NCI-H1417 treated with DMSO at 0.1 percent for 48 hours (cell line): ENCODE measurements at places on chromosomes 13 and 19.
A peak's percentile ranks its signal among the peaks of the same experiment; 100 is the strongest.

- peak; percentile 70 for DNase-seq
Measured at GRCh38 chr13:73991884-73992283, 142.3 kb downstream of the KLF12 start.

DNA sequence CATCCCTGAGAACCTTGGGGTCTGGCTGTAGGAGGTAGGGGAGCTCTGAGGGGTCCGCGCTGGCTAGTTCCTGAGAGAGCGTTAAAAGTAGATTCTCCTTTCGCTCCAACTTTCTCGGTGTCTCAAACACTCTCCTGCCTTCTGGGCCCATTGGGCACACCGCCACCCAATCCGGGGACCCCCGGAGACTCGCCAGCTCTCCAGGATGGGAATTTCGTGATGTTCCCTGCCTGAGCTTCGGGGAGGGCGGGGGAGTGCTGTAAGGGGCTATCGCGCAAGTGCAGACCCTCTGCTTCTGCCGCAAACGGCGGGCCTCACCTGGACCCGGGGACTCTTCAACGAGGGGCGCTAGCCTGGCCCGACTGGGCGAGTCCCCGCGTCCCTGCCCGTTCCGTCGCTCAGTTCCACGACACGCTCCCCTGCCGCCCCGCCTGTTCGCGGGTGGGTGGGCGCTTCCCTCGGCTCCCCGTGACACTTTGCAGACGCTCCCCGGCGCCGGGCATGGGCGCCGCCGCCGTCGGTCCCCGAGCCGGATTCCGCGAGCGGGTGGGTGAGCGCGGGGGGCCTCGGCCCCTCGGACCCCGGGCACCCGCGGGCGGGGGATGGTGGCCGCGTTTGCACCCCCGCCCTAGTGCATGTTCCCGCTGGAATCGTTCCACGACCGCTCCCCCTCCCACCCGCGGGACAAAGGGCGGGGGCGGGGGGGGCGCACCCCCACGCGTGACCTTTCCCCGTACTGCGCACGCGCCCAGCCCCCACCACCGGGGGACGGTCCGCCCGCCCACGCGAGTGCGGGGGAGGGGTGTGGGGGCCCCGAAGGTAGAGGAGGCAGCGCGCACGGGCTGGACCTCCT, at the start of gene CCDC106:
CCDC106 (plus strand) TSS at position 481 of the 853 bp plus-strand sequence. CDS start 835 bp downstream, outside the sequence.
- DNase-seq = no peak

DNA sequence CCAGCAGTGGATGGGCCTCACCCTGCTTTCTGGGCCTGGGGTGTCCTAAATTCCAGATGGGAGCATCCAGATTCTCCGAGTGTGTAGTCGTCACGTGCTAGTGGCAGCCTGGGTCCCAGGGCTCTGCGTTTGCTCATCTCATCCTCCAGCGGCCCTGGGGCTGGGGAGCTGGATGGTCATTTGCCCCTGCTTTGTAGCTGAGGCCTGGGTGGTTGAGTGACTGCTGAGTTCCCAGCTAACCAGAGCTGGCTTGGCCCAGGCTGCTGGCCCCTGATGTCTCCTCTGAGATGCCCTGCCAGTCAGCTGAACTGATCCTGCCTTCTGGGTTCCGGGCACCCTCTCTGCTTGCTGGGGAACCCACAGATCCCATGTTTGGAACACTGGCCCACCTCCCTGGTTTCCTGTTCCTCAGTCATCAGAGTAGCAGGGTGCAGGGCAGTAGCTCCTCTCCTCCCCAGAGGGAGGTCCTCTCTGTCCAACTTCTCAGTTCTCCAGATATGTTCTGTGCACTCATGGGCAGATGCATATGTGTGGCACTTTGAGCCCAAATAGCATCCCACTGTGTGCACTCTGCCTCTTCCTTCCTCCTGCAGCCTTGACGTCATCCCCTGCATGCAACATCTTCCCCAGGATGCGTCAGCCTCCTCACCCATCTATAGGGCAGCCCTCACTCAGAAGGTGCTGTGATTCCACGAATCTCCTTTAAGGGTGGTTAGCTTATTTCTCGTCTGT, 22.4 kb upstream of the CRTC1 start:
- no peak for DNase-seq

- DNase-seq = no peak
Measured at GRCh38 chr13:114164681-114165429, 14.2 kb upstream of the CFAP97D2 start.

GRCh38 chr19:54191811-54192453, 824 bp downstream of the TSEN34 start:
- DNase-seq = no peak

- DNase-seq = no peak
Measured at GRCh38 chr19:9156304-9156703, 16.1 kb downstream of the ZNF317 start.

DNA sequence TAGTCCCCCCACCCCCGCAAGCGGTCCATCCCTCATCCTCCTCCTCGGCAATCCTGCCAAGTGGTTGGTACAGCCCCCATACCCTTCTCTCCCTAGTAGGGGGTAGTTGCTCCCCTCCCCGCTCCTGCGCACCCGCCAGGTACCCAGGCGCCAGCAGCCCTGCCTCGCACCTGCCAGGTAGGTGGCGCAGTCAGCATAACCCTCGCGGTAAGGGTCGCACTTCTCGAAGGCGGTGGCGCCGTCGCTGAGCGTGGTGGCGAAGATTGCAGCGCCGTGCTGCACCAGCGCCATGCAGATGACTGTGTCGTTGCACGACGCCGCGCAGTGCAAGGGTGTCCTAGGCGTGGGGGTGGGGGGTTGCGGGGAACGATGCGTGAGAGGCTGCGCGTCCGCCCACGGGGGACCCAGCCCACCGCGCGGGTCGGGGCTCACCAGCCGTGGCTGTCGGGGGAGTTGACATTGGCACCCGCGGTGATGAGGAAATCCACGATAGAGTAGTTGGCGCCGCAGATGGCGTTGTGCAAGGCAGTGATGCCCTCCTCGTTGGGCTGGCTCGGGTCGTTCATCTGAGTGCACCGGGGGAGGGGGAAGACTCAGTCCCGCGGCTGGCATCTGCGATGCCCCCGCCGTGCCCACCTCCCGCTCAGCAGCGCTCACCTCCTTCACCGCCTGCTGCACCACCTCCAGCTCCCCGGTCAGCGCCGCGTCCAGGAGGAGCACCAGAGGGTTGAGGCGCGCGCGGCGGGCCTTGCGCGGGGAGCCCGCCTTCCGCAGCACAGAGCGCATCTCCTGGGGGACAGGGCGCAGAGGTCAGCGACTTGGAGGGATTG, 15.2 kb upstream of the ERCC2 start:
- DNase-seq = no peak

GRCh38 chr19:13917888-13918406, 11.9 kb downstream of the CC2D1A start:
- no peak for DNase-seq

DNA sequence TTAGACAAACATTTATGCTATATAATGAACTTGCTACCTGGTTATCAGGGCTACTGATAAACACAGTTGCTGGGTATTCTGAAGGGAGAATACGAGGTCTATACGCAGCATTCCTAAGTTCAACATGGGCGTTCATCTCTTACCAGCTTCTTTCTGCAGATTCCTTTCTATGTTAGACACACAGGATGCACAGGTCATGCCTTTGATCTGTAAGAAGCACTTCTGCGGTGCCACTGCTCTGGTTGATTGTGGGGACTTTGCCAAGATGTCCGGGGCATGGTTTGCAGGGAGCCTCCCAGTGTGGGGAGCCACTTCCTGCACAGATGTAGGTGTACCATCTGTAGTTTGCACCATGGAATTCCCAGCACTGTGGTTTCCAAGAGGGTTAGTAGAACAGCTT, 40.9 kb downstream of the ATP7B start:
- no peak for DNase-seq

GRCh38 chr19:41621226-41621625, 5.6 kb downstream of the CEACAM4 start:
- no peak for DNase-seq

DNA sequence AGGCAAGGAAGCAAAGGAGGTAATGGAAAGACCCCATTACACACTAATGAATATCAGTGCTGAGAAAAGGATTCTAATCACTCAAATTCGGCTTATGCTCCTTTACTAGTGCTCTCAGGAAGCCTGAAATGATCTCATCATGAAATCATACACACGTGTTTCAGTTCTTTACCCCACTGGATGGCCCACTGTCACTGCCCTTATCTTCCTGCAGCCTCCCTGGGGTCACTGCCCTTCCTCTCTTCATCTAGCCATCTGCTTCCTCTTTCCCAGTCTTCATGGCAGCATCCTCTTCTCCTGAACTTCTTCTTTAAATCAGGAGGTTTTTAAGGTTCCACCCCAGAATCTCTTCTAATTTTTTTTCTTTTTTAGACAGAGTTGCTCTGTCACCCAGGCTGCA, 27.9 kb upstream of the EEF1AKMT1 start:
- no peak for DNase-seq

- DNase-seq = no peak
Measured at GRCh38 chr19:13526552-13526951, 20.3 kb upstream of the CACNA1A start.

- no peak for DNase-seq
Measured at GRCh38 chr13:51534041-51534817, 50.0 kb upstream of the WDFY2 start.

GRCh38 chr19:46435009-46435408, 6.3 kb upstream of the PNMA8C start:
- DNase-seq = no peak

GRCh38 chr13:75447493-75447892, 34.5 kb downstream of the TBC1D4 start:
- DNase-seq = no peak

DNA sequence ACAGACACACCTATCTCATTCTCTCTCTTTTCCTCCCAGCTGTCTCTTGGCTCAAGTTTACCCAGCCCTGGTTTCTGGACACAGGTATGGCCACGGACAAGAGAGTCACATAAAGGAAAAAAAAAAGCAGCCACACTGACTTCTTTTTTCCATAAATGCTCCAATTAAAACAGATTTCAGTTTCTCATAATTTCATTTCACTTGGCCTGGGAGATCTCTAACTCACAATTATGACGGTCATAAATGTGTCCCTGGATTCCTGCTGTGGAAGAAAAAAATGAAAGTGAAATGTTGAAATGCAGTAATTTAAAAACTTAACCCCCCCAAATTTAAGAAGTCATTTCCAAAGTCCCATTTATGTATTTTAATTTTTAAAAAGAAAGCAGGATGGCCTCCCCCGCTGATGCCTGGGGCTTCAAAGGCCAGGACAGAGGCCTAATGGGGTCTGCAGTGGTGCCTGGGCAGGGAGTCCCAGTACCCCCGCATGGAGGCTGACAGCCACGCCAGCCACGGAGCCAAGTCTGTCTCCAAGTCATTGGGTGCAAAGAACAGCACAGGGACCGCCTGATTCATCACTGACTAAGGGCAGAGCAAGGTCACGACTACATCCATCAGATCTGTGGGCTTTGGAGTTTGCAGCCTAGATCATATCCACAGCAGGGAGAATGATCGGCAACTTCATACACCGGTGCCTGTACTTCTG, 79.7 kb downstream of the TSHZ3 start:
- DNase-seq = no peak

GRCh38 chr19:37669450-37669914, 14.2 kb upstream of the ZFP30 start:
- DNase-seq = no peak

- no peak for DNase-seq
Measured at GRCh38 chr13:49346460-49346859, 97.4 kb downstream of the CAB39L start.

DNA sequence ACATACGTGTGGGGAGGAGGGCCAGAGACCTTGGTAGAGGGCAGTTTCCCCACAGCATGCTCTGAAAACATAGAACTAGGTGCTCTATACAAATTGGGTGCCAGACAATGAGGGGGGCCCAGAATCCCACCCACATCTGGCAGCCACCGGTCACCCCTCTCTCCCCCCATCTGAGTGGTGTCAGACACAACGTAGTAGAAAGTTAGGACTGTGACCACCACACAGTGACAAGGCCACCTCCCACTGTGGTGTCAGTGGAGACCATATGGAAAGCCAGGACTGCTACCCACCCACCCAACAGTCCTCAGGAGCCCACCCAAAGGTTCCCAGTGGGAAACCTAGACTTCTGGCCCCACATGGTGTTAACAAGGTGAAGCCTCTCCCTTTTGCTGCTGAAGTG, 2.1 kb upstream of the ATP4B start:
- DNase-seq = no peak

DNA sequence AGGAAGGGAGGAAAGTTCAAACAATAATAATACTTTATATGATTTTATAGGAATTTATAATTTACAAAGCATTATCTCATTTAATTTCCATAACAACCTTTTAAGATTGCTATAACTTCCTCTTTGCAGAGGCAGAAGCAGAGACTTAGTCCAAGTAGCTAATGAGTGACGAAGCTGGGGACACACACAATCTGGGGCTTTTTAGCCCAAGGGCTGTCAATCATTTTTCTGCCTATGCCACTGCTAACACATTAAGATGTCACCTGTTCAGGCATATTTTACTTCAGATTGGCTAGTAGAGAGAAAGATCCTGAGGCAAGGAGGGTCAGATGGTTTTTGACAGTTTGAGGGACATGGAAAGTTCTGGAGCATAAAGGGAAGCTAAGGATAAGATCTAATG, 12.6 kb downstream of the SCEL start:
- no peak for DNase-seq
